ENCODE measurements at places on chromosomes 4 and X. TPM values are rescaled to one million over a fixed set of nuclear protein-coding genes. Genes with fewer than 3 reads are reported as not detected.

Gene TMEM150C
- total RNA-seq, result 26.2 TPM

Gene TMSB15C
- total RNA-seq, result 0.63 TPM

Gene AMOT
- 16.3 TPM for total RNA-seq

Gene MAML3
- 14.1 TPM for total RNA-seq

Gene ESX1
- total RNA-seq, result not detected

Gene OTC
- 0.33 TPM for total RNA-seq

Gene PHEX
- total RNA-seq, result 12.4 TPM

Gene CCNB3
- total RNA-seq, result 1.0 TPM

Gene PCDH18
- 17.5 TPM for total RNA-seq

Gene ZNF711
- 8.7 TPM for total RNA-seq

Gene EDA2R
- total RNA-seq, result 5.1 TPM

Gene EDA
- 27.0 TPM for total RNA-seq

Gene GABRQ
- total RNA-seq, result 0.15 TPM

Gene ASMT
- not detected for total RNA-seq

Gene UGT8
- total RNA-seq, result 16.8 TPM

Gene PDHA2
- total RNA-seq, result not detected

Gene PCYT1B
- not detected for total RNA-seq

Gene RHOXF2B
- total RNA-seq, result 0.13 TPM

Gene HTN3
- not detected for total RNA-seq

Gene C4orf46
- total RNA-seq, result 12.6 TPM

Gene GLRA3
- total RNA-seq, result not detected

Gene ZCCHC12
- total RNA-seq, result 1.2 TPM

Gene TEX13C
- total RNA-seq, result not detected

Gene STATH
- total RNA-seq, result not detected

Gene ARX
- not detected for total RNA-seq

Gene NALF2
- total RNA-seq, result 18.7 TPM

Gene SHISA3
- 4.8 TPM for total RNA-seq

Gene GPR78
- total RNA-seq, result not detected

Gene SRPX
- total RNA-seq, result 47.5 TPM

Gene UGT2B10
- total RNA-seq, result not detected

Gene ABCG2
- total RNA-seq, result 3.9 TPM

Gene IQCM
- not detected for total RNA-seq

Gene BRCC3
- total RNA-seq, result 9.7 TPM
